Stimulated activated CD8-positive, alpha-beta memory T cell treated with anti-CD3 and anti-CD28 coated beads, Interleukin-7, amount 100 ng/mL, for 48 hours (primary cell): ENCODE measurements at places on chromosomes 6 and 20.
A peak's percentile ranks its signal among the peaks of the same experiment; 100 is the strongest.

DNA sequence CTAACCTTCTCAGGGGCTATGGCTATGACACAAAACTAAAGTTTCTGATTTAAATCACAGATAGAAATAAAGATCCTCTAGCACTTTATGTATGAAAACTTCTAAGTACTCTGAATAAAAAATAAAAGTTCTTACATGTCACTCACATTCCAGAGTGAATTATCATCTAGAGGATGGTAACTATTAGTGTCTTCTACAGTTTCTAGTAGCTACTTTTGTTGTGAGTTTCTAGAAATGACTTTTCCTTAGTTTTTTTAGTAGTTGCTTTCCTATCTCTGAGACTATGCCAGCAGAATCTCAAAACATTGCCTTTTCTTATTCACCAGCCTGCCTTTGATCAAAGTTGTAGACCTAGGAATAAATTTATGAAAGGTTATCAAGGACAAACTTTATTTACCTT is 10.1 kb downstream of the ZNF318 start:
- DNase-seq, result no peak

- no peak for DNase-seq
Measured at GRCh38 chr6:87993356-87993755, 54.3 kb upstream of the SPACA1 start.

GRCh38 chr20:32972181-32973076 is 31.8 kb downstream of the SUN5 start:
- DNase-seq, result peak; percentile 47

GRCh38 chr6:101276066-101276465 is 117.4 kb upstream of the GRIK2 start:
- DNase-seq, result no peak

DNA sequence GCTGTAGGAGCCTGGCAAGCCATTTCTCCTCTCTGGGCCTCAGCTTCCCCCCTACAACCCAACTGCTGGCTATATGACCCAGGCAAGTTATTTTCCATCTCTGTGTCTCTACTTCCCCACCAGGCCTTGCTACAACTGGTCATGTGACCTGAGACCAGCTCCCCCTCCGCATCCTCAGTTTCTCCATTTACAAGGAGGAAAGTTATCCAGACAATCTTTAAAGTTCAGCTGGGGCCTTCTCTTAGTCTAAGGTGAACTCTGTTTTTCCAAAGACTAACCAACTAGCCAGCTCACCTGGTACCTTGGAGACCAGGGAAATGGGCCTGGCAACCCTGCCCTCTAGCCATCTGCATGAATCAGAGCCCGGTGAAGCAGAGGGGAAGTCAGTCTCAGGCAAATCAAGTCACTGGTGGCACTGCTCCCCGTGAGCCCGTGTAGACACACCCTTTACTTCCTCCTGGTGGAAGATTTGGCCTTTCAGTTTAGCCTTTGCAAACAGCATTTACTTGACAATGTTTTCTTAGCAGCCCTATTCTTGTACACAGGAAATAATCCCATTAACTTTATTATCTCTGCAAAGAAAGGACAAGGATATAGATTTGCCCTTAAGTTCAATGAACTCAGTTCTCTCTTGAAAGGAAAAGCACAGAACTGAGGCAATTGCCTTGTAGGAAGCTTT is 157.7 kb downstream of the VEGFA start:
- DNase-seq, result no peak
